ENCODE measurements at places on chromosomes 13 and 19. TPM values are rescaled to one million over a fixed set of nuclear protein-coding genes. Genes with fewer than 3 reads are reported as not detected.

Gene B3GNT3
- total RNA-seq = not detected

Gene ONECUT3
- not detected for total RNA-seq

Gene CEACAM21
- total RNA-seq = 19.8 TPM

Gene ADAMTS10
- 3.7 TPM for total RNA-seq

Gene CEACAM4
- total RNA-seq = not detected

Gene TNFRSF19
- not detected for total RNA-seq

Gene HSPB6
- total RNA-seq = 0.95 TPM

Gene ZNF345
- 5.1 TPM for total RNA-seq

Gene ZNF177
- total RNA-seq = 1.9 TPM

Gene TGFBR3L
- 5.9 TPM for total RNA-seq

Gene KLK4
- not detected for total RNA-seq

DNA sequence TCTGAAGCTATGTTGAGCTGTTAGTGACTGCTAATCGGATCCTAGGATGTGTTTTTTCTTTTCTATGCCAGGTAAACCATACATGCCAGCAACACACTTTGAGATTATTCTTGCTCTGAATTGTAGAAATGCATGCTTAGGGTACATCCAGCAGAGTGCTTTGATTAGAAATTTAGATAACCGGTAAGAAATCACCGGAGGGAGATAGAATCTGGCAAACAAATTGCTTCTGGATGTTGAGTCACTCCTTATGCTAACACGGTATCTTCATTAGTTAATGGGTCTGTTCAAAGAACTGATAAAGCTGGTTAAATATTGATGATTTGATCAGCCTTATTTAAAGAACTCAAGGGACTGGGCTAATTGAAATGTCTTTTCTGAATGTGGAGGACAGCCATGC lies 85.1 kb upstream of the SIAH3 start:
- no peak for DNase-seq

DNA sequence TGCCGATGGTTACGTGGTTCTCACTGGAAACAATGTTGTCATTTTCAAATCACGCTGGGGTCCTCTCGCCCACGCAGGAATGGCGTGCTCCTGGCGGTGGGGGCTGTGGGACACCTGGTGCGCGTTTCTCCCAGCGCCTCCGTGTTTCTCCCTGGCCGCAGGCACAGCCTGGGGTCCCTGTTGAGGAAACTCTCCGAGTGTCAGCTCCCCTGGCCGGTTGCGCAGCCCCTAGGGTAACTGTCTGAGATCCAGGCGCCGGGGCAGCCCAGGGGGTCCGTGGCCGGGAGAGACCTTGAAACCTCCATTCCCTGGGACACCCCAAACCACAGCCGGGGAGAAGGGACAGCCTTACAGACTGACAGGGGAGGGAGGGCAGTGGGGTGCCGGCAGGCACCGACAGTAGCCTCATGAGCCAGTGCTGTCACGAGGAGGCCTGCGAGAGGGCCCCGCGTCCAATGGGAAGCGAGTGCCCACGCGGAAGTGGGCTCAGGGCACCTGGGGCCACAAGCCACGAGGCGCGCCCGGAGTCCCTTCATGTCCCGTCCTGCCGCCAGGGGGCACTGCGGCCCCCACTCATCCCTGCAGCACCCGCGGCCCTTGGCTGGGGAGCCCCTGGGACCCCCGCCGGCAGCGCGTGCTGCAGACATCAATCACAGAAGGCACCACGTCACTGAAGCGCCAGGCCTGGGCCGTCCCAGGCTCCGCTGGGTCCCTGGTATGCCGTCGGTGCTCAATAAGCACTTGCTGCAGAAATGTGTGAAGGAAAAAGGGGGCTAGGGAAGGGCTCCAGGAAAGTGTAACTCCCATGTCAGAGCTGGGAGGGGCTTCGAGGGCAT lies 9.5 kb downstream of the ADAMTSL5 start:
- DNase-seq = peak; percentile 87

DNA sequence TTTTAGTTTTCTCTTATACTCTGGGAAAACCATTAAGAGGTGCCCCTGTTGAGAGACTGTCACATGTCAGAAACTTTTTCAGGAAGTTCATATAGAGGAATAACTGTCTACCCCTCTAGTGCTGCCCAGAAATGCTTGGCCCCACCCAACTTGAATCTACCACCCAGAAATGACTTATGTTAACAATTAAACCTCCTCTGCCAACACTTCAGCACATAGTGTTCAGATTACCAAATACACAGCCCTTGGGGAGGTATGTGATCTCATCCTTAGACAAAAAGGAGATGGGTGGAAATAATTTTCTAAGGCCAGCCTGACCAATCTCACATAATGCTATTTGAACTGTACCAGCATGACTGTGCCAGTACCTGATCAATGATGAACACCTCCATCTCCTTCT lies 35.6 kb downstream of the CCDC169 start:
- DNase-seq = no peak

- no peak for DNase-seq
Observed at GRCh38 chr19:36423925-36424324, 5.5 kb upstream of the ZFP82 start.

DNA sequence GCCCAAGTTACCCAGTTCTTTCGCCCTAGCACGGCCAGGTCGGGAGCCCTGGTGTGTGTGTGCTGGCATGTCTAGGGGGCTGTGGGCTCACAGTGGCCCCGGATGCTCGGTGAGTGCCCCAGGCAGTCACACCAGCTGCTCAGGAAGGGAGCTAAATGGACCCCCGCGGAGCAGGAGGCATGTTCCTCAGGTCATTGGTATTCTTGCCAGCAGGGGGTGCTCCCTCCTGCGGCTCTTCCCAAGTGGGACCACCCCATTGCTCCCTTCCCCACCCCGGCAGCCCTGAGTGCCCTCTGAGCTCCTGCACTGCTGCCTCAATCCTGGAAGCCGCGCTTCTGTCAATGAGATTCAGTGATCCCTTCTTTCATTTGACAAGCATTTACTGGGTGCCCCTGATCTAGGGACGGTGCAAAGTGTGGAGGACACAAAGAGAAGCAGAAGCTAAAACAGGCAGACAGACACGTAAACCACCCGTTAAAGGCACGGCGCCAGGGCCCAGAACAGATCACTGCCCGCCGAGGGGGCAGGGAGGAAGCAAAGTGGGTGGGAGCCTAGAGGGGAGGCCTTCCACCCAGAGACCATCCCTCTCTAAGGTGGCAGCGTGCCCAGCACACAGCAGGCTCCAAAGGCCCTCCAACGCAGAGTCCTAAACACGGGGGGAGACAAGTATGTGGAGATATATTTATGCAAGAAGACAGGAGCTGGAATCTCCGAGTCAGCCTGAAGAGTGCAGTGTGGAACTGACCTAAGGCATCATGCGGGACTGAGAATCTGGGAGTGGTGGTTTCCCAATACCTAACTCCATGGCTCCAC lies 5.2 kb upstream of the ADPRHL1 start:
- peak; percentile 30 for DNase-seq

DNA sequence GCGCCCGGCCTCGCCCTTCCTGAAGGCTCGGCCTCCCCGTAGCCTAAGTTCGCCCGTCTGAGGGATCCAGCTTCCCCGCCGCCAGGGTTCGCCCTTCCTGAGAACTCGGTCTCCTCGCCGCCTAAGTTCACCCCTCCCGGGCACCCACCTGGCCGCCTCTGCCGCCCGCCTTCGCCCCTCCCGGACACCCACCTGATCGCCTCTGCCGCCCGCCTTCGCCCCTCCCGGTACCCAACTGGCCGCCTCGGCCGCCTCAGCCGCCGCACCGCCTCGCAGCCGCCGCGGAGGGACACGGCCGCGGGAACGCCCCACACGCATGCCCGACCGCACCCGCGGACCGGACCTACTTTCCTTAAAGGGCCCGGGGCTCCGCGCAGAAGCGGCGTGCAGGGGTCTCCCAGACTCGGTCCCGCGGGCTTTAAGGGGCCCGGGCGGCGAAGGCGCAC lies at the start of gene MOB3A:
Gene MOB3A, minus strand, starts transcription at position 293 of the 446 bp plus-strand sequence. CDS start 17,766 bp downstream, outside the sequence.
- peak; percentile 89 for DNase-seq

DNA sequence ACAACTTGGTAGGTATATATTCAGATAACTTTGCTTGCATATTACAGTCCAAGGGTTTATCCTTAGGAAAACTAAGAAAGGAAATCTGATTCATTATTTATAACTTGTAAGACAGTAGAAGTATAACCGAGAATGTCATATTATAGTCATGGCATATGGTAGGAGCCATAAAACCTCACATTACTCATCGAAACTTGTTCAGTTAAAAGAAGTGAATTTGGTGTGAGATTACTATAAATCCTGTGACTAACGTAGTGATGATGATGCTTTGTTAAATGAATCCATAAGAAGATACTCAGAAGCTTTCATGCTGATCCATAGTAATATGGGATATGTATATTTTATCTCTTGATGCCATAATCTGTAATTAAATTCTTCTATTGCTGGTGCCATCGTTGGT lies 57.3 kb downstream of the MTUS2 start:
- no peak for DNase-seq

- no peak for DNase-seq
Observed at GRCh38 chr13:72959643-72960042, 99.2 kb upstream of the KLF5 start.

- no peak for DNase-seq
Observed at GRCh38 chr13:51912091-51912490, 50.3 kb downstream of the CCDC70 start.

- DNase-seq = no peak
Observed at GRCh38 chr19:10013834-10014618, 743 bp downstream of the RDH8 start.

GRCh38 chr13:110285991-110286832 lies 20.7 kb downstream of the COL4A1 start:
- DNase-seq = no peak

- DNase-seq = no peak
Observed at GRCh38 chr19:4966591-4966990, 2.3 kb upstream of the KDM4B start.

DNA sequence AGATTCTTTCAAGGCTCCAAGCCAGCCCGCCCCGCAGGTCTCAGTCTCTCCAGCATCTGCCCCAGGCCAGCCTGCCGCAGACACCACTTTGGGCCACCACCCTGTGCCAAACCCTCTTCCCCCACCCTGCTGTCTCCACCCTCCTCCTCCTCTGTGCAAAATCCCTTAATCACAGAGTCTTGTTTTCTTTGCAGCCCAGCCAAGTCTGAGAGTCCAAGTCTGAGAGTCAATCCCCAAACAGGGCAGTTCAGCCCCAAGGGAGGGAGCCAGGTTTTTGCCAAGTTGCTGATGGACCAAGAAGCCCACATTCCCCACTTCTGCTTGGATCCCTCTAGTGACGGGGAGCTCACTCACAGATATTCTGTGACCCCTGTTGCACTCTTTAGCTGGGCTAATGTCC lies 3.1 kb downstream of the ADAMTS10 start:
- DNase-seq = no peak

DNA sequence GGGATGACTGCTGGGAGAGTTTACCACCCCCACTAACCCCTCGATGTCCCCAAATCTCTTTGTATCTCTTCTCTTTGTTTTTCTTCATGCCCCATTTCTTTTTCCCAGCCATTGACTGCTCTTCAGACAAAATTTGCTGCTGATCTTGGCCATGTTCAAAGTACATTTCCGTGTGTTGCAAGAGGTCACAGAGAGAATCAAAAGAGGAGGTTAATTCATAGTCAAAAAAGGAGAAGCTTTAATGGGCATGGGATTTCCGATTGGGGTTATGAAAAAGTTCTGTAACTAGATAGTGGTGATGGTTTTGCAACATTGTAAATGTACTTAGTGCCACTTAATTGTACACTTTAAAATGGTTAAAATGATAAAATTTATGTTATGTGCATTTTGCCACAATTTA lies 121.1 kb downstream of the FLT1 start:
- DNase-seq = no peak

- no peak for DNase-seq
Observed at GRCh38 chr13:26526702-26527216, 30.7 kb upstream of the WASF3 start.

DNA sequence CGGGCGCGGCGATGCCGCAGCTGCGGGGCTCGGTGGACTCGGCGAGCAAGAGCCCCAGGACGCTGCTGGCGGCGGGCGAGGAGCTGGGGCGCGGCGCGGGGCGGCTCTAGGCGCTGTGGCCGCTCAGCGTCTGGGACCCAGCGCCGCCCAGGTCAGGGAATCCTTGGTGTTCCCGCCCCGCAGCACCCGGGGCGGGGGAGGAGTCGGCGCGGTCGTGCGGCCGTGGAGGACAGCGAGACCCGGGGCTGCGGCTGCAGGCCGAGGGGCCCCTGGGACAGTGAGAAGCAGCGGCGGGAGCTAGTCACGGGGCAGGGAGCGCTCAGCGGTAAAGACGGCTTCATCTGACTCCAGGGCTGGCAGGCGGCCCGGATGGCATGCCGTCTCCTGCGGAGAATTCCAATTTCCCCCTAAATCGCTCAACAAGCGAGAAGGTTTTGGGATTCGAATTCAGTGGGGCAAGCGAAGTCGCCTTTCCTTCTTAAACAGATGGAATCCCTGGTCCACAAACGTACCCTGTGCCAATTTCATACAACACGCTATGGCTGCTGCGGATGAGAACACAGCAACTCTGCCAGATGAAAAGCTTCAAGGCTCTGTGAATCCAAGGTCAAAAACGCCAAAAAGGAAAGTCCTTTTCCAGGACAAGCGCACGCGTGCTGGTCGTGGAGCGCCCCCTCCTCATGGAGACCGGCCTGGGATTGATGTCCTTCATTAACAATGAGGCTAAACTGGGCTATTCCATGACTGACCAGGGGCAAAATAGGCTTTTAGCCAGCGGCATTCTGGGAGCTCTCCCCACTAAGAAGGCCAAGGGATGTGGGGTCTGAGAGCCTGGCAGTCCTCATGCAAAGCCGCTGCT lies 4.2 kb upstream of the ZSCAN4 start:
- no peak for DNase-seq

- DNase-seq = no peak
Observed at GRCh38 chr13:95241321-95241720, 59.9 kb downstream of the ABCC4 start.

DNA sequence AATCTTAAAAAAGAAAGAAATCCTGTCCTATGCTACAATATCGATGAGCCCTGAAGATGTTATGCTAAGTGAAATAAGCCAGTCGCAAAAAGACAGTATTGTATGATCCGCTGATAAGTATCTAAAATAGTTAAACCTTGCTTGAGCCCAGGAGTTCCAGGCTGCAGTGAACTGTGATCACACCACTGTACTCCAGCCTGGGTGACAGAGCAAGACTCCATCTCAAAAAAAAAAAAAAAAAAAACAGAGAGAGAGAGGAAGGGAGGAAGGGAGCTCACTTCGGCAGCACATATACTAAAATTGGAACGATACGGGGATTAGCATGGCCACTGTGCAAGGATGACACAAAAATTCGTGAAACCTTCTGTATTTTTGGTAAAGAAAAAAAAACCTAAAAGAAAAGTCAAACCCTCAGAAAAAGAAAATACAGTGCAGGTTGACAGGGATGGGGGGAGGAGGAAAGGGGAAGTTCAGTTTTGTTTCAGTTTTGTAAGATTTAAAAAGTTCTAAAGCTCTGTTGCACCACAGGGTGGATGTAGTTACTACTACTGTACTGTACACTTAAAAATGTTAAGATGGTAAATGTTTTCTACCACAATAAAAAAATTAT lies 8.4 kb downstream of the CLASRP start:
- no peak for DNase-seq
